Renal pelvis (tissue), 12 donors: ENCODE measurements at places on chromosomes 6 and 20. TPM values are rescaled to one million over a fixed set of nuclear protein-coding genes. Genes with fewer than 3 reads are reported as not detected.

GRCh38 chr20:14972690-14973089 lies 635.3 kb upstream of the FLRT3 start:
- DNase-seq, result no peak

DNA sequence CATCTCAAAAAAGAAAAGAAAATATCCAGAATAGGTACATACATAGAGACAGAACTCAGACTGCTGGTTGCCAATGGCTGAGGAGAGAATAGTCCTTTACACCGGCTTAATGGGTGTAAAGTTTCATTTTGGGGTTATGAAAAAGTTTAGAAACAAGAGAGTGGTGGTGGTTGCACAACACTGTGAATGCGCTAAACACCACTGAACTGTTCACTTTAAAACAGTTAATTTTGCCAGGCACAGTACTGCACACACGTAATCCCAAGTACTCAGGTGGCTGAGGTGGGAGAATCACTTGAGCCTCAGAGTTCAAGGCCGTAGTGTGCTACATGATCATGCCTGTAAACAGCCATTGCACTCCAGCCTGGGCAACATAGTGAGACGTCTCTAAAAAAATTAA lies 7.6 kb downstream of the ILRUN start:
- DNase-seq, result no peak

- no peak for DNase-seq
Observed at GRCh38 chr20:45836841-45837240, 3.2 kb downstream of the SNX21 start.

DNA sequence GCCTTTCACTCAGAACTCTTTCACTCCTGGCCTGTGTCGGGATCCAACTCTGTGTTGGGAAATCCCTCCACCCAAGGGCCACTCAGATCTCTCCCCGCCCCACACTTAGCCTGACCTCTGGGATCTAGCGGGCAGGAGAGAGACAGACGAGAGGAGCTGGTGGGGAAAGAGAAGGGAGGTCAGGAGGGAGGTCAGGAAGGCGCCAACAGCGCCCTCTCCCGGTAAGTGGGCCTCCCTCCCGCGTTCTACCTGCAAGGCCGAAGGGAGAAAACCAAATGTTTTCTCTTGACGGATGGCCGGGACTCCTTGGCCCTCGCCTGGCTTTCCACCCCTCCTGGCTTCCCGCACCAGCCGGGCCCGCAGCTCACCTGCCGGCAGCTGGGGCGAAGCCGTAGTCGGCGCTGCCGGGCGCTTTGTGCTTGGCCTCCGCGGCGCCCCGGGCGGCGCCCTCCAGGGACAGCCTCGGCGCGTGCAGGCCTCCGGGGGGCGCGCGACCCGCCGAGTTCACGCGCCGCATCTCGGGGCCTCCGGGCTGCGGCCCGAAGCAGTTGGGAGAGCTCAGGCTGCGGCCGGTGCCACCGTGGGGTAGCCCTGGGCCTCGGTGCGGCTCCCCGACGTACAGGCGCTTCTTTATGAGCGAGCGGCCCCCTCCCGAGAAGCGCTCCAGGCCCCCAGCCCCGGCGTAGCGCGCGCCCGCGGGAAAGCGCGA lies 38.2 kb downstream of the C6orf132 start:
- peak; percentile 60 for DNase-seq

GRCh38 chr6:170107606-170108222 lies 183.2 kb downstream of the DLL1 start:
- no peak for DNase-seq

DNA sequence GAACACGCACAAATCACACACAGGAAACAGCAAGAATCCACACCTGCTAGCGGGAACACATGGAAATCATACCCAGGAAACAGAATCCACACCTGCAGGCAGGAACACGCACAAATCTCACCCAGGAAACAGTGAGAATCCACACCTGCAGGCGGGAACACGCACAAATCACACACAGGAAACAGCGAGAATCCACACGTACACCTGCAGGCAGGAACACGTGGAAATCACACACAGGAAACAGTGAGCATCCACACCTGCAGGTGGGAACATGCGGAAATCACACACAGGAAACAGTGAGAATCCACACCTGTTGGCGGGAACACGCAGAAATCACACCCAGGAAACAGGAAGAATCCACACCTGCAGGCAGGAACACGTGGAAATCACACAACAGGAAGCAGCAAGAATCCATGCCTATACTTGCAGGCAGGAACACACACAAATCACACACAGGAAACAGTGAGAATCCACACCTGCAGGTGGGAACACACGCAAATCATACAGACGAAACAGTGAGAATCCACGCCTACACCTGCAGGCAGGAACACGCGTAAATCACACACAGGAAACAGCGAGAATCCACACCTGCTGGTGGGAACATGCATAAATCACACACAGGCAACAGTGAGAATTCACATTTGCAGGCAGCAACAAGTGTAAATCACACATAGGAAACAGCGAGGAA lies 108.6 kb downstream of the DLL1 start:
- DNase-seq, result no peak

GRCh38 chr6:36442671-36443470 lies at the start of the genes KCTD20 and PXT1:
Gene KCTD20, plus strand, starts transcription at chr6:36443000. Its CDS starts 27,098 bp downstream, at chr6:36470098.
Gene PXT1, minus strand, starts transcription at chr6:36442854. Its CDS starts 16,772 bp downstream, at chr6:36426082.
- DNase-seq, result peak; percentile 92

DNA sequence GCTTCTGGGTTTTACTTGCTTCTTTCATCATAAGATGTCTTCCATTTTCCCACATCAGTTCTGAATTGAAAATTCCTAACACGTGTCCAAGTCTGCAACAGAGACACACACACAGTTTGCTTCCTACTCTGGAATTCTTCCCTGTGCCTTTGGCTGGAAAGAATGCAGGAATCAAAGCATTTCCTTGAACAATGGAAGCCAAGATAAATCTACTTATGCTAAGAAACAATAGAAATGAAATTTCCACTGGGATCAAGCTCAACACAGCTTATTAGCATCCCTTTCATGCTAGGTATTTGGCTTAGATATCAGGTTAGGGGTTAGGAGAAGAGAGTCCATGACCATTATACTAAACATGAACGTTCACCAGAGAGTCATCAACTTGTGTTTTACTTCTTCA lies 101.1 kb upstream of the SCAF8 start:
- no peak for DNase-seq

DNA sequence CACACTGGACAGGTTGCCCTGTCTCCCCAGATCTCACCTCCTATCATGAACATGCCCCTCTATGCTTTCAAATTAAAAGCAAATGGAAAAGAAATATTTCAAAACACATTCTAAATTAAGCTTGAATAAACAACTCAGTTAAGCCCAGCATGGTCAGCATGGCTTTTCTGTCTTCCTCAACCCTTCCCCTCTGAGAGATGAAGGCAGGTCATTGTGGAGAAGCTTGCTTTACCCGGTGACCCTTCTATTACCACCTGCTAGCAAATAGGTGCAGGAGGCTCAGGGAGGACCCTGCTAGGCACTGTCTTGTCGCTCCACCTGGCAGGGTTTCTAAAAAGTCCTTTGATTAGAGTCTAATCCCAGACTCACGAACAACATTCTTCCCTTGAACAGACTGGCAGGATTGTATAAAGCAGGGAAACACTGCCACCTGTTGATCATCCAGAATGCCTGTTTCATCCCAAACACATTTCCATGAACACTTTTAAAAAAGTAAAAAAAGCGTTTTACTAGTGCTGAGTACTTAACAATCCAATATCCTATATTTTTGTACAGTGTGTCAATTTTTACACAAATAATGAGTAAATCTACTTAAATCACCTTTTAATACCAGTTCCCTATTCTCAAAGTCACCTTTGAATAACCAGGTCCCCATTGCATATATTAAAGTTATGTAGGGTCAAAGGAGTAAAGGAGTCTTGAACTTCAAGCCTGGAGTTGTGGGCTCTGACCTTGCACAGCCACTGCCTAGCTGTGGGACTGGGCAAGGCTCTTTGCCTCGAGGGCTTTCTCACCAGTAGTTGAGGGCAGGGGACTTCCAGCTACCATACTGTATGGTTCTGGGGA lies 75.5 kb downstream of the GPR6 start:
- DNase-seq, result peak; percentile 67

DNA sequence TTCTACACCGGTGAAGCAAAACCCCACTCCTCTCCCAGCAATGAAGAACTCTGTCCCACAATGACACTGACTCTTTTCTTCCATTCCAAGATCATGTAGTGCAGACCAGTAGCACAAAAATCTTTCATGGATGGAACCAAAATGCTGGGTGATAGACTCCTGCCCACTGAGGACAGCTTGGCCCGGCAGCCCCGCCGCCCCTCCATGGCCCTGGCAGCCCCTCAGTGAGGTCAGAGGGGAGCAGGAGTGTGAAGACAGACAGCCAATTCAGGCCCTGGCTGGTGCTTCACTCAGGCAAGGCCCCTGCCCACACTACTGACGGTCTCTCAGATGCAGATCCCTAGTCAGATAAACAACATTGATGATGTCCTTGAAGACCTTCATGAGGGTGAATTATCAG lies 131.9 kb upstream of the SYNDIG1 start:
- DNase-seq, result no peak

DNA sequence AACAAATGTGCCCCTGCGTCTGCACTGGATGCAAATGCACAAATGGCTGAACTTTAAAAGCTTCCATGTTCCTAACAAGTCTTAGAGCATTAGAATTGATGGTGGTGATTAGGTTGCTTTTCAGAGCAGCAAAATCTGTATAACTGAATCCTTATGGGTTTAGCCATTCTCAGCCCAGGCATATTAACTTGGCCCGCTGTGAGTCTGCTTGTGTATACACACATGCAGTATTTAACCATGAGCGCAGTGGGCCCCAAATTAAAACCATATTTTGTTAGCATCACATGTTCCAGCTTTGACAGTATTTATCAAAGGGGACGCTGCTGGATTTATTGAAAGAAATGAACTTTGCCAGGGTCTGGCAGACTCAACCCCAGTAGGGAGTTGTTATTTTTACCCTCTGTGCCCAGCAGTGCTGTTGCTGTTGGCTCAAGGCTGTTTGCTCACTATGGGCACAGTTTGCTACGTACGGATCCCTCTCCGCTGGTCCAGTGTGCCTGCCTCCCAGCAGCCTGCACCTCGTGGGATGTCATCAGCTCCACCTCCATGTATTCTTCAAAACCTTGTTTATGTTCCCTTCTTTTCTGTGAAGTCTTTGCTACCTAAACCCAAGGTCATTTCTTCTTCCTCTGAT lies 144.7 kb downstream of the QRSL1 start:
- no peak for DNase-seq

GRCh38 chr6:15754035-15754705 lies 91.3 kb upstream of the DTNBP1 start:
- no peak for DNase-seq

- DNase-seq, result no peak
Observed at GRCh38 chr6:19391926-19392325, 445.2 kb upstream of the ID4 start.

GRCh38 chr6:2216794-2217383 lies 28.5 kb downstream of the GMDS start:
- DNase-seq, result no peak

GRCh38 chr20:23160536-23161243 lies 74.6 kb upstream of the CD93 start:
- no peak for DNase-seq

- DNase-seq, result no peak
Observed at GRCh38 chr6:15303162-15303919, 57.5 kb downstream of the JARID2 start.

CRISP3 gene
- polyA plus RNA-seq, result 0.25 TPM

RCAN2 gene
- polyA plus RNA-seq, result 14.8 TPM

LY6G6F gene
- polyA plus RNA-seq, result 0.43 TPM

CST7 gene
- 0.46 TPM for polyA plus RNA-seq
